ENCODE measurements at places on chromosomes 1 and 21.

DNA sequence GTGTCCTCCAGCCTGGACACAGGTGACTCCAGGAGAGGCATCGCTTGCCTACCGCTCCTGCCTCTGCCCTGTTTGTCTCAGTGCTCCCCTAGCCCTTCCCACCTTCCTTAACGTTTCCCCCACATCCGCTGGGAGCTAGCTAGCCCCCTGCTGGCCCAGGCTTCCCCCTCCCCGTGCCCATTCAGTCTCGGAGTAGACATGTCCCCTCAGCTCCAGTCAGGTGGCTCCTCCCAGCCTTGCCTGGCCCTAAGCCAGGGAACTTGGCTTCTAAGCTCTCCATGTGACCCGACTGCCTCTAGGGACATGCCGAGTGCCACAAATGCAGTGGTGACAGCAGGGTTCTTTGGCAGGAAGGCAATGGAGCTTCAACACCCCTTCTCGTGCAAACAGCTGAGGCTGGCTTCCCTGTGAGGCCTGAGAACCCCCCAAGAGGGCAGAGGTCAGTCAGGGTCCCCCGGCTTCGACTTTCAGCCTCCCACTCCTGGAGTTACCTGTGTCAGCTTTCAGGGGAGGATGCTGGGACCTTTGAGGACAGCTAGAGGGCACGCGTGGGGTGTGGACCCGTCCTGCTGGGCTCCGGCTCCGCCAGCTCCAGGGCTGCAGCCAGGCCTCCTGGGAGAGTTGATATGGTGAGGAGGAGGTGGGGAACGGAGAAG, 16.2 kb downstream of the DRAXIN start:
- DNase-seq: no peak

DNA sequence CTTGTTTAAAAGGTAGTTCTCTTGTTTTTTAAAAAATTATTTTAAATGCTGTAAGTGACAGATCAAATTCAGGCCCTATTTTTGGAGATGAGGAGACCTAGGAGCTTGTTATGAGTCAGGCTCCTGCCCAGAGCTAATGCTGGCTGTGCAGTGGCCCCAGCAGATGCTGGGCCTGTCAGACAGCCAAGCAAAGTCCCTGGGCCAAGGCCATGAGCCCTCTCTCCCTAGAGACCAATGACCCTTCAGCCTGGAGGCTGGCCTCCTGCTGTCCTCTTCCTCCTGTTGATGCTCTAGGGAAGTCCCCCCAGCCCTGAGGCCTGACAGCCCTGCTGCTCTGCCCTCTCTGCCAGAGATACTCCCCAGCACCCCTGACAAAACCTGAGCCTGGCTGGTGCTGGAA, 128.1 kb upstream of the CTTNBP2NL start:
- no peak for DNase-seq

GRCh38 chr1:21924503-21925005, 12.6 kb downstream of the HSPG2 start:
- DNase-seq: no peak

DNA sequence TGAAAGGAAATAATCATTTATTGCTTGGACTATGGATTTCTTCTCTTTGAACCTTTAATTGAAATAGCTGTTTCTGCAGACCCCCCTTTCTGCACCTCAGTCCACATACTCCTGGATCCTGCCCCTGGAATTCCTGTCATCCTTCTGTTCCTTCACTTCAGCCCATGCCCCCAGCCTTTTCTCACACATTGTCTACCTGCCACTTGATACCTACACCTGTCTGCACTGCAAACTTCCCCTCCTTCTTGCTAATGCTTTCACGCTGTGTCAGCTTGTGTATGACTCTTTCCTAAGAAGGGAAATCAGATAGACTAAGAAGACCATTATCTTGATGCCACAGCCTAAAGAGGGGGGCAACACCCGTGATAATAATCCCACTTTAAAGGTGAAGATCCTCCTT, 80.3 kb upstream of the EXO1 start:
- DNase-seq: no peak

DNA sequence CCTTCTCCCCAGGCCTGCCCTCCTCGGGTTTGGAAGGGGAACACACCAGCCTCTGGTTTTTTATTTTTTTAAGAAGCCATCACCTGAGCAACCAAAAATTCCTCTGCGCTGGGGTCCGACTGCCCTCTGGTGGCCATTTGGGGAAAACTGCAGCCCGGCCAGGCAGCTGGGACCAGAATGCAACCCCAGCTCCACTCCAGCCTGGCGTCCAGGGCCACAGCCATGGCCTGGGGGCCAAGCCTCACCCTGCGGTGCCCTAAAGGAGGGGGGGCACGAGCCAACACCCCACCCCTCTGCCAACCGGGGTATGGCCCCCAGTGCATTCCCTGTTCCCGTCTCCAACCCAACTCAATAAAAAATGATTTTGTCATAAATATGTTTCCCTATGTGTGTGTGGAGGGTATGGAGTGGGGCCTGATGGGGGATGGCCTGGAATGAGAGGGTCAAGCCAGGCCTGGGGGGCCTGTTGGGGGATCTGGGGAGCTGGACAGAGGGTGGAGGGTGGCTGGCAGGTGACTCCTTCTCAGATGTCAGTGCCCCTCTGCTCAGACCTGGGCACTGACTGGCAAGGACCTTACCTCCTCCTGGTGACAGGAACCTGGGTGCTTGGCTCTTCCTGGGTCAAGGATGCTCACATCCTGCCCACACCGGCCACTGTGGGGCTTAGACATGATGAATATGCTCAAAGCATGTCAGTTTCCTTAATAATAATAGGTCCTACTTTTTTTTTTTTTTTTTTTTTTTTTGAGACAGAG, 3.2 kb downstream of the GPR3 start:
- peak; percentile 87 for DNase-seq

- DNase-seq: peak; percentile 63
Measured at GRCh38 chr1:234111458-234112142, 207.1 kb downstream of the SLC35F3 start.

- DNase-seq: no peak
Measured at GRCh38 chr1:234665975-234666605, 56.1 kb upstream of the IRF2BP2 start.

DNA sequence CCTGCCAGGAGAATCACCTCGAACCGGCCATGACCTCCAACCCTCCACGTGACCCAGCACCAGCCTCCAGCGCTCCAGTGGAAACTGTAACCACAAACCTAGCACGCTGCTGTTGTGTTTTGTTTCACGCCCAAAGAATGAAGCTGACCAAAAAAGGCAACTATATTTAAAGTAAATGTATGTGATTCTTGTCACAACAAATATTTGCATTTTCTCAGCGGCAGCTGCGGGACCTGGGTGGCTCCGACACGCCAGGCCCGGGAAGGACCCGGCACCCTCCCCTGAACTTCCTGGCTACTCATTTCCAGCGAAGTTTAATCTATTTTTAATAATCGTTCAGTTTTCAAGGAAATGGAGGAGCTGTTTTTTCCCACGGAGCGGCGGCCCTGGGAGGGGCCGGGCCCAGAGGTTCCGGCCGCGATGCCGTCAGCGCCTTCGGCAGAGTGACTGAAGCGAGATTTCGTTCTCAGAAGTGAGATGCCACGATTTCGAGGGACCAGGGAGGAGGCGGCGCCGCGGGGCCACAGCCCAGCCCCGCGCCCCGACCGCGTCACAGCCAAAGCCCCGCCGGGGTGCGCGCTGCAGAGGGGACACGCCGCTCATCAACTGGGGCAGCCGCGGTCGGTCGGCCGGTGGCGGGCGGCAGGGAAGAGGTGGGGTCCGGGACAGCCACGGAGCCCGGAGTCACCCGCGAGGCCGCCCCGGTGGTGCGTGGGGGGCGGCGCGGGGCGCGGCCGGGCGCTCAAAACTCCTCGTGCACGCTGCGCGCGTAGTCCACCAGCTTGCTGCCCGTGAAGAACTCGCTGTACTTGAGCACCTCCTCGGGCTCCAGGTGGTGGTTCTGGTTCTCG, 3.0 kb upstream of the TNFRSF4 start:
- no peak for DNase-seq

DNA sequence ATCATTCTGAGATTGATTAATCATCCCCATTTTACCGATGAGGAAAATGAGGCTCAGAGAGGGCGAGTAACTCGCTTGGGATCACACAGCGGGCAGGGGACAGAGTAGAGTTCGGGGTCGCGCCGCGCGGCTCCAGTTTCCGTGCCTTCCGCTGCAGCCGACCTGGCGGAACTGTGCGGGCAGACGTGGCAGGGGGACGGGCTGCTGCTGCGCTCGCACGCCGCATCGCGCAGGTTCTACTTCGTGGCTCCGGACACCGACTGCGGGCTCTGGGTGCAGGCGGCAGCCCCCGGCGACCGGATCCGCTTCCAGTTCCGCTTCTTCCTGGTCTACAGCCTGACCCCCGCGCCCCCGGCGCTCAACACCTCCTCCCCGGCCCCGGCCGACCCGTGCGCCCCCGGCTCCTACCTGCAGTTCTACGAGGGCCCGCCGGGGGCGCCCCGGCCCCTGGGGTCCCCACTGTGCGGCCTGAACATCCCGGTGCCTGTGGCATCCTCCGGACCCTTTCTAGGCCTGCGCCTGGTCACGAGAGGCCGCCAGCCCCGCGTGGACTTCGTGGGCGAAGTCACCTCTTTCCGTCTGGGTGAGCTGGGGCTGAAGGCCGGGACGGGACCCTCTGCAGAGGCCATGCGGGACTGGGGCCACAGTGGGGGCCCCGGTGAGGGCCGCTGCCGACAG, 2.3 kb downstream of the LDLRAD2 start:
- DNase-seq: no peak

DNA sequence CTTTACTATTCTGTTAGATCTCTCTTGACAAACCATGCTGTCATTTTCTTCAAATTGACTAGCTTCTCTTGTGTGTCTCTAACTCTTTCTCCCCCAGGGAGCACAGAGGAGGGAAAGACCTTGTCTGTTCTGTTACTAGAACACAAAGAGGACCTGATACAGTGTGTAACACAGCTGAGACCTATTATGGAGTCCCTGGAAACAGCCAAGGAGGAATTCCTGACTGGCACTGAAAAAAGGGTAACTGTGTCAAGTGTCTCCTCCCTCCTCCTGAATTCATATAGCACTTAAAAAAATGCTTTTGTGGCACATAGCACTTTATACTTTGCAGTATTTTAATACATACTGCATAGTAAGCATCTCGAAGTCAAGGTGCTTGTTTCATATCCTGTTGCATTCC, 50.6 kb downstream of the ZBTB40 start:
- DNase-seq: no peak

GRCh38 chr1:240652549-240652948, 40.6 kb upstream of the GREM2 start:
- DNase-seq: no peak

DNA sequence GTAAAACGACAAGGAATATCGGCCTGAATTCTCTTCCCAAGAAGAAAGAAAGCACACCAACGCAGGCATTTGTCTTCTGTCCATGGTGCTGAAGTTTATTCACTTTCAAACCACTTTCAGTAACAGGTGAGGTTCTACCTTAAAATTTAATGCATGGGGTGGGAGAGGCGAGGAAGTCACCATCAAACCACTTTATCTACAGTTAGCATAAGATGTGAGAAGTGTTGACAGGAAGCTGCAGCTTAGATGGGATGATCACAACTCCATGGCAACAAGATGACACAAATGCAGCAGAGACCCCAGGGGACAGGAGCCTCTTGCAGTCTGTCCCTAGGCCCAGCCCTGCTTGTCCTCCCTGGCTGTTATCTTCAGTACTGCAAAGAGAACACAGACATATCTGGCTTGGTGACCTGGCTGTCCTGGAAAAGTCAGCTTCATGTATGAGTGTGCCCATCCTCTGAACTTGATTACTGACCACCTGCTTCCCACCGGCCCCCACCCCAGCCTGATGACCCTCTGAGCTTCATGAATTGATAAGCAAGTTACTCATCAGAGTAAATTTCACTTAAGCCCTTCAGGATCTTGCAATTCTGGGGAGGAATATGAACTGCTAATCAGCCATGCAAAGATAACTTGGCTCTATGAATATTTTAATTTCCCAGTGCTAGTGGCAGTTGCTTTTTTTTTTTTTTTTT, 1.8 kb downstream of the NPPA start:
- DNase-seq: no peak

DNA sequence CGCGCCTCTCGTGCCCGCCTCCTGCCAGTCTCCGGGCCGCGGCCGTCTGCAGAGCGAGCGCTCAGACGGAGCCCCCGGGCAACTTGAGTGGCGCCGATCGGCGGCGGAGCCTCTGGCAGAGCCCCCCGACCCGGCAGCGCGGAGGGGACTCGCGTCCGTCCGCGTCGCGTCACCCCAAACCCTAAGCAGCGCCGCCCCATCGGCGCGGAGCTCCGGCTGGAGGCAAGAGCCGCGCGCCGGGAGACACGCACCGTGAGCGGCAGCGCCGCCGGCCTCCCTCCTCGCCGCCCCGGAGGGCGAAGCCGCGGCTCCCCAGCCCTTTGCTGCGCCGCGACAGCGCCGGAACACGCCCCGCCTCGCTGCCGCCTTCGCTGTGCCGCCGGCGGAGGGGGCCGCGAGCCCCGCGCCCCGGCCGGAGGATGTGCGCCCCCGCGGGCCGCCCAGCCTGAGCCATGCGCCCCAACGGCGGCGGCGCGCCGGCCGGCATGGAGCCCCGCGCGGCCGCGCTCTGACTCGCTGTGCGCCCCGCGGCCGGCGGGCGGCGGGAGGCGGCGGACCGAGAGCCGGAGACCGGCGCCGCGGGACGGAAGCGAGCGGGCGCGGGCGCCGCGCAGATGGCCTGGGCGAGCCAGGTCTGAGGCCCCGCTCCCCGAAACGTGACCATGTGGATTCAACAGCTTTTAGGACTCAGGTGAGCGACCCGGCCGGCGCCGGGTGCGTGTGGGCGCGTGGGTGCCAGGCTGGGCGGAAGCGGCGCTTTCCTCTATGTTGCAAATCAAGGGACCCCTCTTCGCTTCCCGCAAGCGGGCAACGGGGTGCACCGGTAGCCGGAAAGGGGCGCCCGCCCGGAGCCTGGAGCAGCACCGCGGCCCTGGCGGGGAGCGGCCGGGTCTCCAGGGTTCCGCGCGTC, 610 bp downstream of the AJAP1 start:
- DNase-seq: no peak

DNA sequence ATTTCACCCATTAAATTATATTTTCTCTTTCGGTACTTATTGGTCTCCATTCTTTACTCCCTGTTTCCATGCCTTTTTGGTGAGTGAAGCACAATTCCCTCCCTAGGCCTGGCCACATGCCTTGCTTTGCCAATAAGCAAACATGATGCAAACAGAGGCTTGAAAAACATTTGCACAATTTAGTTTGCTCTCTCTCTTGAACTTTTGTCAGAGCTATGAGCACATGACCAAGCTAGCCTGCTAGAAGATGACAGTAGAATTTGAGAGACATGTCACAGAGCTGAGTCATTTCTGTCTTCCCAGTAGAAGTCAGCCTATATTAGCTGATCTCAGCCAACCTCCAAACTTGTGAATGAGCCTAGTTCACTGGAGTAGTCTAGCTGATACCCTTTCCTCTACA, 24.6 kb downstream of the ANGPTL3 start:
- DNase-seq: peak; percentile 53

Data from urothelium cell line (cell line).